NCI-H1105 (cell line): ENCODE measurements at places on chromosomes 2 and 18.

- DNase-seq: no peak
Observed at GRCh38 chr2:221335219-221335752, 236.8 kb downstream of the EPHA4 start.

DNA sequence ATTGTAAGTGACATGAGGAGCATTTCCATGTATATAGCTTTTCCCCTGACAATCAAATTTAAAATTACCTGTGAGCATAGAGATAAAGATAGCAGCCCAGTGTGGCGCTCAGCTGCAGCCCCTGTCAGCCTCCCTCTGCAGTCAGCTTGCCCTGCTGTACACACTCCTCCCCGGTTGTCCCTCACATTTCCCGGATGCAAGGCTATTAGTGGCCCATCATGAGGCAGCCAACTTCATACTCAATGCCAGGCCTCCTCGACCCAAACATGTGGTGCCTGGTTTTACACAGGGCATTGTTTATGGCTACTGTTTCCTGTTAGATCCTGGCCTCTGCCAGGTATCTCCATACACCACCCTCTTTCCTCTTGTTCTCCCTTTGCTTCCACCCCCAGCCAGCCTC, 116.1 kb upstream of the SH3BP4 start:
- no peak for DNase-seq

DNA sequence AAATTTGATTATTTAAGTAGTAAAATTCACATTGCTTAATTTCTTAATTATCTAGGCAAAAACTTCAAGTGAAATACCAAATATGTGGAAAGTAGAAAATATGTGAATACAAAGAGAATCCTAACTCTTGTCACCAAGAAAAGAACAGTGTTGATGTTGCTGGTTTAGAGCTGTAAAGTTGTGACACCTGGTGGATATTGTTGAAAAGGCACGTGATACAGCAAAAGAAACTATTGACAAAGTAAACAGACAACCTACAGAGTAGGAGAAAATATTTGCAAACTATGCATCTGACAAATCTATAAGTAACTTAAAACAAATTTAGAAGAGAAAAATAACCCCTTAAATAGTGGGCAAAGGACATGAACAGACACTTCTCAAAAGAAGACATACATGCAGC, 25.6 kb upstream of the ZC3H15 start:
- no peak for DNase-seq

DNA sequence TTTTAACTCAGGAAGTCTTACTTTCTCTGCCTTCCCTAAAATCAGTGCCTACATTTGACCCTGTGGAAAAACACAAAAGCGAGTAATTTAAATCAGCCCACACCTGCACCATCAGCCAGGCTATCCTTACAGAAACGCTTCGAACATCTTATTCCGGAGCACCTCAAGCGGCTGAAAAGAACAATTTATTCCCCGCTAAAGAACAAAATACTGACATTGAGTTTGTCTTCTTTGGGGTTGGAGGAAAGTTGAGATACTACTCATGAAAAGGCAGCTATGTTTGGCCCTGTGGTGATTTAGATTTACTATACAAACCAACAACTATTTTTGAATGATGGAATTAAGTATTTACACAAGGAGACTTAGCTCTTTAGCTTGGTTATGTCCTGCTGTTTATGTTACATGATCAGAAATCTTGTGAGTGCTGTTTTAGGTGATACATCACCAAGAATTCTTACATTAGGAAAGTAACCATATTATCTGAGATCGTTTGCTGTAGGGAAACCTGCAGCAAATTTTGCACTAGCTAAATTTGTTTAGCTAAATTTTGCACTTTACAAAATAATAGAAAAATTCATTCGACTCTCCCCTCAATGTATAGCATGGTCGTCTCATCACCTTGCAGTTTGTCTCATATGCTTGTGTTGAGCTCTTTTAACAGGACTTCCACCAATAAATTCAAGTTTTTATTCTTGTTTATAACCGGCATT, 158.8 kb upstream of the SIX2 start:
- DNase-seq: no peak

DNA sequence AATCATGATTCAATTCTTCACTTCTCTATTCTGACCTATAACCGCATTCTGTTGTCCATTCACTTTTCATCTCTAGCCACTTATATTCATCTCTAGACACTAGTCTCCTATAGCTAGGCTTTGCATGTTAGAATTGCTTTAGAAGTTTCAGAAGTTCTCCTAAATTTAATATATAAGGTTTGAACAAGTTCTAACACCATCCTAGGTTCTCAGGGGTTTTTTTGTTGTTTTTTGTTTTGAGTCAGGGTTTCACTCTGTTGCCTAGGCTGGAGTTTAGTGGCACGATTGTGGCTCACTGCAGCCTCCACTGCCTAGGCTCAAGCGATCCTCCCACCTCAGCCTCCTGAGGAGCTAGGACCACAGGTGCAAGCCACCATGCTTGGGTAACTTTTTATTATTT, 19.9 kb downstream of the WDSUB1 start:
- no peak for DNase-seq

- no peak for DNase-seq
Observed at GRCh38 chr2:241818943-241819270, 9.9 kb downstream of the NEU4 start.

- DNase-seq: no peak
Observed at GRCh38 chr2:218187296-218188015, 20.7 kb upstream of the CXCR1 start.

- DNase-seq: no peak
Observed at GRCh38 chr2:64268330-64269048, 124.3 kb upstream of the PELI1 start.

- no peak for DNase-seq
Observed at GRCh38 chr2:30763151-30763660, 44.0 kb downstream of the CAPN13 start.

- DNase-seq: no peak
Observed at GRCh38 chr2:203394519-203395227, 66.5 kb downstream of the ABI2 start.

DNA sequence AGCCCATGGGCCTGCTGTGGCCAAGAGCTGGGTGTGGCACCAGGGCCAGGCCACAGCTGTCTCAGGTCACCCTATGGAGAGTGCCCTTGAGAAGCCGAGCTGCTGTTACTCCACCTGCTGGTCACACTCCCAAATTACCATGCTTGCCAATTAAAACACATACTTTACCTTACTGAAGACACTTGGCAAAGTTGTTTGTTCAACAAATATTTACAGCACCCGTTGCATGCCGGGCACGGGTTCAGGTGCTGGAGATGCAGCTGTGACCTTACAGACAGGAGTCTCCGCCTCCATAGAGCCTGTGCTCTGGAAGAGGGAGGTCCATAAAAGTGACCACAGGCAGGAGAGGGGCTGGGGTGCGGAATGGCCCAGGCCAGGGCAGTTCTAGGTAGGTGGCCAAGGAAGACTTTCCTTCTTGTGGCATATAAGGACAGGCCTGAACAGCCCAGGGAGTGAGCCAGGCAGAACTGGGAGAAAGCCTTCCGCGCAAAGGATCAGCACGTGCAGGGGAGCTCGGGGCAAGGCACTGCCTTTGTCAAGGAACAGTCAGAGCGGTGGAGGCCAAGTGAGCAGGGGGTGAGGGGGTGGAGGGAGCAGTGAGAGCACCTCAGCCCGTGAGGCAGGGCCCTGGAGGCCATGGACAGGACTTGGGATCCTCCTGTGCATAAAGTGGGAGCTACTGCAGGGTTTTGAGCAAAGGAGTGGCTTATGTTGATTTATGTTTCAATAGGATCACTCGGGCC, 23.6 kb upstream of the RBM44 start:
- peak; percentile 31 for DNase-seq

DNA sequence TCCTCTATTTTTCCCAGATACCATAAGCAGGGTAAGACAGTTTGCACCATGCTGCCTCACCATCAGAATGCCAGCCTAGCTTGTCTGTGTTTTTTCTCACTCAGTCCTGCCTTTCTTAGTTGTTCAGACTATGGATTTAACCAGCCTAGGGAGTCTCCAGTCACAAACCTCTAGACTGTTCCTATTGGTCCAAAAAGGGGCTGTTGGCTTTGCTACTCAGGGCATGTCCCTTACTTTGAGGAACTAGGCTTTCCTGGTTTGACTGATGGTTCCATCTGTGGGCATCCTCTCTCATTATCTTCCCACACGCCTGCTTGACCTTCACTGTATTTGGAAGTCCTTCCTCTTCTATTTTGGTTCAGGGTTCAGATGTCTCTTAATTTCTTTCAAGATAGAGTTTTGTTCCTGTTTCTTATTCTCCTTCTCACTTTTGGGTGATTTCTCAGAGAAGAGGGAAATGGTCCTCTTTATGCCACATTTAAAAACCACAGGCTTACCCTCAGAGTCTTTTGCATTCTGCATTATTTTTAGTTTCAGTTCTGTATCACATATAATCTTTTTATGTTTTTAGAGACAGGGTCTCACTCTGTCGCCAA, 31.3 kb upstream of the TMEM131 start:
- DNase-seq: no peak

DNA sequence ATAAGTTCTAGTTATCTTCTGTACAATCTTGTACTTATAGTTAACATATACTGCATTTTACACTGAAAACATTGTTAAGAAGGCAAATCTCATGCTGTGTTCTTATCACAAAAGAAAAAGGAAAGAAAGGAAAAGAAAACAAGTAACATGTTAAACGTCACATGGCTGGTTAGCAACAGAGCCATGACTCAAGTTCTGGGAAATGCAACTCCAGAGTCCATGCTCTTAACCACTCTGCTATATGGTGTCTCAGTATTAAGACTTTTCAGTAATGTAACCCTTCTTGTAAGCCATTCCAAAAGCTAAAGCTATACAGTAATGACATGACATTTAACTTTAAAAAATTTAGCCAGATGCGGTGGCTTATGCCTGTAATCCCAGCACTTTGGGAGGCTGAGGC, 181.4 kb downstream of the BARD1 start:
- no peak for DNase-seq

DNA sequence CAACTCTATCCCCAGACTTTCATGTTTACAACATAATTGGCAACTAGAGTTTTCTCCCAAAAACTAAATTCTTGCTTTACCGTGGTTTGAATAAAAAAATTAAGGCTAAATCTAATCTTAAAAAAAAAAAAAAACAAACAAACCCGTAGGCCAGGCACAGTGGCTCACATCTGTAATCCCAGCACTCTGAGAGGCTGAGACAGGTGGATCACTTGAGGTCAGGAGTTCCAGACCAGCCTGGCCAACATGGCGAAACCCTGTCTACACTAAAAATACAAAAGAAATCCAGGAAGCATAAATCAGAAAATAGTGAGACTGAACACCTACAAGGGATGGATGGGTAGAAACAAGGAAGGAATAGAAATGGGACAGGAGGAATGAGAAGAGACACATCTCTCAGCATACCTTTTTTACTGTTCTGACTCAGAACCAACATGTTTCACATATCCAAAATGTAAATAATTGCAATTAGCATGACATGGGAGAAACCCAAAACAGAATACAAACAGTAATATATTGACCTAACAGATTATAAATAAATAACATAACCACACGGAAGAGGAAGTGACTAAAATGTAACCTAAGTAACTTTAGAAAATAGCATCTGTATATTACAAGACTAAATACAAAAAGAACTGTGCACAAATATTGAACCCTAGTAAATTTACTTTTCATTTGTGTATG, 17.5 kb downstream of the MGAT4A start:
- DNase-seq: no peak

DNA sequence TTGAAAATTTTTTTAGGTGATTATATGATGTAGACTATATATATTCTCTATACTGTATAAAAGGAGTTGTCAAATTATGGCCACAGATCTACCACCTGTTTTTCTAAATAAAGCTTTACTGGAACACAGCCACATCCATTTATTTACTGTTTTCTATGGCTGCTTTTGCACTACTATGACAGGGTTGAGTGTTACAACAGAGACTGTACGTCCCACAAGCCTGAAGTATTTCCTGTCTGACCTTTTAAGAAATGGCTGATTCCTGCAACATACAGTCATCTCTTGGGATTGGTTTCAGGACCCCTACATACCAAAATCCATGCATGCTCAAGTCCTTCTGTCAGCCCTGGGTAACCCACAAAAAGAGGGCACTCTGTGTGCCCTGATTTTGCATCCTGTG, 508.3 kb downstream of the TSN start:
- no peak for DNase-seq

DNA sequence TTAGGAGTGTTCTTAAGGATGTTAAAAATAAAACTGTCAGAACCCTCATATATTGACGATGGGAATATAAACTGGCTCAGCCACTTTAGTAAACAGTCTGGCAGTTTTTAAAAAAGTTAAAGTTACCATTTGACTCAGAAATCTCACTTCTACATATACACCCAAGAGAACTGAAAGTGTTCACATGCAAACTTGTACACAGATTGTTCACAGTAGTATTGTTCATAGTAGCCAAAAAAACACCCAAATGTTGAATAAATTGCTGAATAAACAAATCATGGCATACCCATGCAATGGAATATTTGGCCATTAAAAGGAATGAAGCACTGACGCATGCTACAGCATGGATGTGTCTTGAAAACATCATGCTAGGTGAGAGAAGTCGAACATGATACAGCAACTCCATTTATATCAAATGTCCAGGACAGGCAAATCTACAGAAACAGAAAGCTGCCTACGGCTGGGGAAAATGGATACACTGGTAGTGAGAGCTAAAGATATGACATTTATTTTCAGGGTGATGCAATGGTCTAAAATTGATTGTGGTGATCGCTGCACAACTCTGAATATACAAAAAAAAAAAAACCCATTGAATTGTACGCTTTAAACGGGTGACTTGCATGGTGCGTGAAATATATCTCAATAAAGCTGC, 10.1 kb downstream of the RPL31 start:
- DNase-seq: no peak

- DNase-seq: no peak
Observed at GRCh38 chr2:62724886-62725711, 19.6 kb downstream of the EHBP1 start.

GRCh38 chr2:74646201-74646600, 1.9 kb downstream of the M1AP start:
- DNase-seq: no peak

DNA sequence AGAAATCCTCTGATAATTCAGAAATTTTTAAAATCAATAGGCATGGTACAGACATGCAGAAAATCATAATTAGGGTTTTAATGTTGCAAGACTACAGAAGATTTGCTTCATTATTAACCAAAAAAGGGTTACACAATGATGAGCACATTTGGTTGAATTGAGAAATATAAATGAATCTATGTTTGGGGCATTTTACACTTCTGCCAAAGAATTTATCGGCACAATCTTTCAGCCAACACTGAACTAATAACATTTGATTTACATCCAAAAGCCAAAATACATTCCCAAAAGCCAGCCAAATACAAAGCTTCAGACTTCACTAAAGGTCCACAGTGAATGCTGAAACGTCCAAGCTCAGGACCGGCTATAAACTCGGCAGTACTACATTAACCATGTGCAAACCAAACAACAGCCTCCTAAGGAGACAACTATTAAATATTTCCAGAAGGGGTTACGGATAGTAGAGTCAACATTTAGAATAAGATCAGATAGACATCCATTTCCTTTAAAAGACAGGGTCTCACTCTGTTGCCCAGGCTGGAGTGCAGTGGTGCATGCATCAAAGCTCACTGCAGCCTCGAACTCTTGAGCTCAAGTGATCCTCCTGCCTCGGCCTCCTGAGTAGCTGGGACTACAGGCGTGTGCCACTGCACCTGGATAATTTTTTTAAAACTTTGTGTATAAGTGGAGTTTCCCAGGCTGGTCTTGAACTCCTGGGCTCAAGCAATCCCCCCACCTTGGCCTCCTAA, 29.4 kb downstream of the SPRED2 start:
- no peak for DNase-seq
